ENCODE measurements at places on chromosomes 13 and 19.
A peak's percentile ranks its signal among the peaks of the same experiment; 100 is the strongest.

GRCh38 chr13:51797664-51798488, 6.1 kb downstream of the DHRS12 start:
- peak; percentile 68 for DNase-seq

GRCh38 chr13:48162217-48162616, 67.3 kb upstream of the MED4 start:
- DNase-seq: no peak

- no peak for DNase-seq
Observed at GRCh38 chr13:75222031-75222430, 259.9 kb downstream of the TBC1D4 start.

GRCh38 chr13:66117563-66117962, 1112.6 kb downstream of the PCDH9 start:
- no peak for DNase-seq

DNA sequence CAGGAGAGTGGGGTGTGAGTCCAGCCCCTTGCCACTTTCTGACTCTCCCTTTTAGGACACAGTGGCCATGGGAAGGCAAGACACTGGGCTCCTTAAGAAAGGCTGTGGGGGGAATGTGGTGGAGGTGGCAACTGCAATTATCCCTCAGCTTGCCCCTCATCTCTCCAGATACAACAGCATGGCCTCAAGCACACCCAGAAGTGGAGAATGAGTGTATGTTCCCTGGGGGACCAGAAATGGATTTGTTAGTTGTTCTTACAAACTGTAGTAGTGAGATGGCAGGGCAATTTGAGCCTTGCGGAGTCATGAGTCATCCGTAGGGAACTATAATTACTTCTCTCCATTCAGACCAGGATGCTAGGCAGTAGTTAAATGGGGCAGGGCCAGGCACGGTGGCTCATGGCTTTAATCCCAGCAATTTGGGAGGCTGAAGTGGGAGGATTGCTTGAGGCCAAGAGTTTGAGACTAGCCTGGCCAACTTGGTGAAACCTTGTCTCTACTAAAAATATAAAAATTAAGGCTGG, 25.6 kb upstream of the CXCL17 start:
- no peak for DNase-seq

- no peak for DNase-seq
Observed at GRCh38 chr19:56170261-56170660, 5.5 kb upstream of the GALP start.
